ENCODE measurements at places on chromosomes 12 and 14.
A peak's percentile ranks its signal among the peaks of the same experiment; 100 is the strongest.

DNA sequence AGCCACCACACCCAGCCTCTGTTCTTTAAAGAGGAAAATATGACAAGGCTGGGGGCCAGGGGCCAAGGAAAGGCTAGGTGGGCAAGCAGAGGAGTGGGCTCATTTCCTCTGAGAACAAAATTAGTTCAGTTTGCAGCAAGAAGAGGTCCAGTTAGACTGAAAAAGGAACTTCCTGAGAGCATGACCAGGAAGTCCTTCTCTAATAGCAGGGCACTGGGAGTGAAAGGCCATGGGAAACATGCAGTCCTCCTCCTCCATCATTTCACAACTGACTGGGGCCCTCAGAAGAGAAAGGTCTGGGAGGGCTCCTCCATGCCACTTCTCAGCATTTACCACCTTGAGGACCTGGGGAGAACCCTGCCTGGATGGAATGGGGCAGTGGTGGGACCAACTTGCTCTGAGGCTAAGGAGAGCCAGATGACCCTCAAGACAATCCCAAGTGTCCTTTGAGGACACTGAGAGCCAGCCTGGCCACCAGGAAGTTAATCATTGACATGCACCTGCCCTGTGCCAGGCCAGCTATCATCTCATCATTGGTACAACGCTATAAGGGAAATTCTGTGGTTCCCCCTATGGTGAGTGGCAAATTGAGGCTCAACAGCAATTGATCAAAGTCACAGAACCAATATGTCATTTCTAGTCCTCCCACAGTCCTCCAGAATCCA, 2.0 kb downstream of the AQP2 start:
- no peak for DNase-seq

- no peak for DNase-seq
These were observed 19.7 kb upstream of the TMED10 start for GRCh38 chr14:75196064-75196463.

DNA sequence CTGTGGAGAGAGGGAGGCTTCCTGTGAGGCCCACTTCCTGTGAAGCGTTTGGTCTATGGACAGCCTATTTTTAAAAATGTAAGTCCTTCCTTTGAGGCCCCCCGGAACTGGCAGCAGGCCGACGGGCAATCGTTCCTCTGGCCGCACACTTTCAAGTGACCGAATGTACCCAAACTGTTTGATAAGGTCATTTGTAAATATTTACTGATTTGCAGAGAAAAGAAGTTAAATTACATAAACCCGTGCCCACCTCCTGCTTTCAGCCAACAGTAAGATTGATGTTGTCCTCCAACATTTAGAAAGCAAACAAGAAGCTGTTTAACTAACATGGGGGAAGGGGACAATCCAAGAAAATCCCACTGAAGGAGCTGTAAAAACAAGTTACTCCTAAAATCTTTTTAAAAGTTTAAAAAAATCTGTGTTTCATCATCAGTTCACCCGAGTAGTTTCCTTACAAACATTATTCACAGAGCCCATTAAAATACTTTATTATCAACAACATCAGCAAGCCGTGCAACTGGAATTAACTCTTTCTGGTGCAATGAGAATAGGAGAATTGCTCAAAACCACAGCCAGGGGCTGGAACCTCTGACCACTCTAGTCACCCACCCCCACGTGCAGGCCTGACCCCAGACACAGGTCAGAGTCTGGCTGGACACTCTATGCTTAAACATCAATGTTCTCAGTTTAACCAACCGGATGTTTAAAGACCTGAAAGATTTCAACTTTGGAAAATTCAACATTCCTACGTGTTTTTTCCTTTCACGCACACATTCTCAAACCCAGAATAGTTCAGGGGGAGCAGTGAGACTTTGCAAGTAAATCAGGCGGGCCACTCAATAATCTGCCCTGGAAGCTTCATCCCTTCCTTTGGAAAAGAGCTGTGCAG, 65.3 kb downstream of the FOXN3 start:
- DNase-seq, result no peak

GRCh38 chr12:4874671-4875070, 35.0 kb upstream of the KCNA1 start:
- no peak for DNase-seq

GRCh38 chr12:27869567-27869966, 89.5 kb upstream of the MANSC4 start:
- peak; percentile 14 for DNase-seq

DNA sequence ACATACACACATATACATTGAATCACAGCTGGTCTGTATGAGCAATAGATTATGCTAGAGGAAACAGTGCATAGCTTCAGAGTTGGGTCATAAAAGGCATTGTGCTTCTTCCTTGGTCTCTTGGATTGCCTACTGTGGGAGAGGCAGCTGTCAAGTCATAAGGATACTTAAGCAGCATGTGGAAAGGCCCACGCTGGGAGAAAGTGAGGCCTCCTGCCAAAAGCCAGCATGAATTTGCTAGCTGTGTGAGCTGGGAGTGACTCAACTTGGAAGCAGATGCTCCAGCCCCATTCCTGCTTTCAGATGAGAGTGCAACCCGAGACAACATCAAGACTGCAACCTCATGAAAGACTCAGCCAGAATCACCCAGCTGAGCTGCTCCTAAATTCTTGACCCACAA, 311.9 kb upstream of the TBX3 start:
- DNase-seq, result no peak

- DNase-seq, result no peak
These were observed 11.1 kb upstream of the CLMN start for GRCh38 chr14:95330591-95331370.

GRCh38 chr14:80356413-80356812, 145.1 kb upstream of the DIO2 start:
- peak; percentile 17 for DNase-seq

GRCh38 chr12:119864591-119864990, 12.5 kb downstream of the CIT start:
- no peak for DNase-seq

GRCh38 chr12:19615384-19615725, 176.1 kb downstream of the AEBP2 start:
- DNase-seq, result no peak

DNA sequence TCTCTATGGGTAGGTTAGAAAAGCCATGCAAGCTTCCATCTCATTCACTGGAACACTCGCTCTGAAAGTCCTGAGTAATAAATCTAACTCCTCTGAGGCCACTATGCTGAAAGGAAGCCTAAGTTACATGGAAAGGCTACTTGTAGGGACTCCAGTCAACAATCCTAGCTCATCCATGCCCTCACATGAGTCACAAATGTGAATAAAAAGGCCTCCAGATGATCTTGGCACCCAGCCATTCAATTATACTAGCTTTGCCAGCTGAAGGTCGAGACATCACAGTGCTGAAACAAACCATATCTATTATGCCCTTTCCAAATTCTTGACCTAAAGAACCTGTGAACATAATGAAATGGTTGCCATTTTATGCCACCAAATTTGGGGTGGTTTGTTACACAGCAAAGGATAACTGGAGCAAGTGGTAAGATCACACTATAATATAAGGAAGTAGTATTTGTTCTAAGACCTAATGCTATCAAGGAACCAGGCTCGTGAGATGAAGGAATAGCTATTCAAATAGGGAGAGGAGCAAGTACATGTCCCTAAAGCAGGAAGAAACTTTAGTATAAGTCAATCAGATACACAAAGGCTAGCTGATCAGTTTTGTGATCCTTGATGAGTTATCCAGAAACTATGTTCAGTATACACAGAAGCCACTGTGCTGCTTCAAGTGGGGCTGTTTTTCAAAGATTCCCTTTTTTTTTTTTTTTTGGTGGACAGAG, 142.1 kb downstream of the MED13L start:
- no peak for DNase-seq

- no peak for DNase-seq
These were observed 92.7 kb downstream of the DIP2B start for GRCh38 chr12:50597200-50598195.

- no peak for DNase-seq
These were observed 302.1 kb downstream of the RMST start for GRCh38 chr12:97764700-97765099.

- DNase-seq, result peak; percentile 84
These were observed 91.0 kb downstream of the LRRC74A start for GRCh38 chr14:76917158-76917596.

GRCh38 chr14:43548368-43548767, 958.7 kb downstream of the FSCB start:
- no peak for DNase-seq

- DNase-seq, result peak; percentile 60
These were observed 1.4 kb upstream of the DNAJC22 start for GRCh38 chr12:49345051-49345824.

DNA sequence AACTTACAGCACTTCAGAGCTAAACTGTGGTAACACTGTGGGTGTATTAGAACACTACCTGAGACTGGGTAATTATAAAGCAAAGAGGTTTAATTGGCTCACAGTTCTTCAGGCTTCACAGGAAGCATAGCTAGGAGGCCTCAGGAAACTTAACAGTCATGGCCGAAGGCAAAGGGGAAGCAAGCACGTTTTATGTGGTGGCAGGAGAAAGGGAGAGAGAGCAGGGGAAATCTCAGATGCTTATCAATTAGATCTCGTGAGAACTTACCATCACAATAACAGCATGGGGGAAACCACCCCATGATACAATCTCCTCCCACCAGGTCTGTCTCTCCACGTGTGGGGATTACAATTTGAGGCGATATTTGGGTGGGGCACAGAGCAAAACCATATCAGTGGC, 512.6 kb downstream of the RERGL start:
- DNase-seq, result no peak

GRCh38 chr12:1583421-1584078, 10.8 kb downstream of the FBXL14 start:
- peak; percentile 75 for DNase-seq

DNA sequence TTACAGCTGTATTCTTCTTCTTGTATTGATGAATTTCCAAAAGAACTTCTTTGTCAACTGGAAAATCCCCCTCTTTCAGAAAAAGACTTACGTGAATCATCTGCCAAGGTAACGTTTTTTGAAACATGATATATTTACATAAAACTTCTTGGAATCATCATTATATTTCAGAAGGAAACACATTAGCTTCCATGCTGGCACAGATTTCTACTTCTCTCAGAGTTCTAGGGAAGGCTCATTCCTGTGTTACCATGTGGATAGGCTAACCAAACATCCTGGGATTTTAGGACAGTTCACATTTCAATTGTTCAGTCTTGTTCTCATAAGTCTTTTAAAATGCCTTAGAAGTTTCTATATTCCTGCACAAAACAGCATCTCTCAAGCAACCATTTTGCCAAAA, 120.3 kb upstream of the NEDD1 start:
- no peak for DNase-seq

- no peak for DNase-seq
These were observed 100.7 kb downstream of the TSPAN9 start for GRCh38 chr12:3177778-3178425.

- DNase-seq, result no peak
These were observed 54.2 kb downstream of the C12orf42 start for GRCh38 chr12:103441437-103442181.

DNA sequence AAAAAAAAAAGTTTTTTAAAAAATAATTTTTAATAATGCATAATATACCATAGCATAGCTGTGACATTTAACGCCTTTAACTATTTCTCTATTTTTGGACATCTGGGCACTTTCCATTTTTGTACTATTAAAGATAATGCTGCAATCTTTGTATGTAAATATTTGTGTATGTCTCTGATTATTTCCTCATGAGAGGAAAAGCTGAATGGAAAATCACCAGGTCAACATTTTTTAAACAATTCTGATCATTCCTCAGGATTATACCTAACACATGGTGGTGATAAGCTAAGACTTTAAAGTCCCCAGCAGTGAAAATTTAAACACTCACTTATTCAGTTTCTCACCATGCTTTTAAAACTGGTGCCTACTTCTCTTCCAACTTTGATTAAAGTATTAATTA, 31.3 kb upstream of the NR1H4 start:
- DNase-seq, result no peak

GRCh38 chr12:3299929-3300832, 190.8 kb upstream of the PRMT8 start:
- peak; percentile 93 for DNase-seq

DNA sequence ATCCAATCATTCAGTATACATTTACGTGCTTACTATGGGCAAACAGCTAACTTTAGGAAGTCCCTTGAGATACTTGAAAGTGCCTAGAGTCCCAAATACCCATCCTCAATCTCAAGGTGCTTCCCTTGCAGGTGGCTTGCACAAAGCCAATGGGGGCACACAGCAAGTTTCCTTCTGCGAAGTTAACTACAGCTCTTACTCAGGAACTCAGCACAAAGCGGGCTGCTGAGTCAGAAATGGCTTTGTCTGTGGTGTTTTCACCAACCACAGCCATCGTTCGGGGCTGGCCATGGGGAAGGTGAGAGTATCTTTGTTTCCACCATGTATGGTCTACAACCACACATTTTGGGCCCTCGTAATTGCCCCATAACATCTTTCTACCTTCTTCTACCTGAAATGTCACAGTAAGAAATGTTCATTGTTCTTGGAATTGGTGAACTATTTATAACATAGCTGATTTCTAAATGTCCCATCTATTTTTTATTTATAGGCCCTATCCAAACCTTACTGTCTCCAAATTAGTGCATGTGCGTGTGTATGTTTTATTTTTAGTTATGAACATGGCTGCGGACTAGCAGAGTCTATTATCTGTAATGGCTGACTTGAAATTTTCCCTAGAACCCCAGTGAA, 13.9 kb downstream of the MFAP5 start:
- DNase-seq, result no peak

DNA sequence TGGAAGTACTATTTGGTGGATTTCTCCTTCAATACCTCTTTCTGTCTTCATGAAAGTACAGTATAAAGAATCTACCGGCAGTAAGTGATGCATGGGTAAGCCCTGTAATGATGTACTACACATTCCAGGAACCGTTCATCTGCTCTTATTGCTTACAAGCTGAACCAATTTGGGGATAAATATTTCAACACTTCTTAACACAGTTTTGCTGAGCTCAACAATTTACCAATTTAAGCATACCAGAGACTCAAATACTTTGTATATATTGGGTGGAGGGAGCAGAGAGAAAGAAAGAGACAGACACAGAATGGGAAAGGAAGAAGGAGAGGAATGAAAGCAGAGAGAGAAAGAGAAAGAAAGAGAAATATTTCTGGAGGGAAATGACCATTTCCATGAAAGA, 821.1 kb upstream of the FLRT2 start:
- DNase-seq, result no peak

DNA sequence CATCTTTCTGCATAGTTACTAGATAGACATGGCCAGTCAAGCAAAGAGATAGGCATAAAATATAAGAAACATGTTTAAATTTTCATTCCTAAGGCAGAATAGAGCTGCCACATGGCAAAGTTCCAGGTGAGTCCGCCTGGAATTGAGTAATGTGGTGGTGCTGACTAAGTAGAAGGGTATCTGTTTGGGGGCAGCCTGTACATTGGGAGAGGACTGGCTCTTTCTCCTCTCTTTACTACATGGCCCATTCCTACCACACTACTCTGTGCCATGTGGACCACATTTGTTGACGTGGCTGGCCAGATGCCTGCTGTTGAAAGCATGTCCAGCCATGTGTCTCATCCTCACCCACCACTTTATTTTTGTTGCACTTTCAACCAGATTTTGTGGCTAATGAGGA, 354.0 kb downstream of the ETNK1 start:
- no peak for DNase-seq
